NCI-H1105 treated with DMSO at 0.1 percent for 48 hours (cell line): ENCODE measurements at places on chromosomes 6 and 20.

DNA sequence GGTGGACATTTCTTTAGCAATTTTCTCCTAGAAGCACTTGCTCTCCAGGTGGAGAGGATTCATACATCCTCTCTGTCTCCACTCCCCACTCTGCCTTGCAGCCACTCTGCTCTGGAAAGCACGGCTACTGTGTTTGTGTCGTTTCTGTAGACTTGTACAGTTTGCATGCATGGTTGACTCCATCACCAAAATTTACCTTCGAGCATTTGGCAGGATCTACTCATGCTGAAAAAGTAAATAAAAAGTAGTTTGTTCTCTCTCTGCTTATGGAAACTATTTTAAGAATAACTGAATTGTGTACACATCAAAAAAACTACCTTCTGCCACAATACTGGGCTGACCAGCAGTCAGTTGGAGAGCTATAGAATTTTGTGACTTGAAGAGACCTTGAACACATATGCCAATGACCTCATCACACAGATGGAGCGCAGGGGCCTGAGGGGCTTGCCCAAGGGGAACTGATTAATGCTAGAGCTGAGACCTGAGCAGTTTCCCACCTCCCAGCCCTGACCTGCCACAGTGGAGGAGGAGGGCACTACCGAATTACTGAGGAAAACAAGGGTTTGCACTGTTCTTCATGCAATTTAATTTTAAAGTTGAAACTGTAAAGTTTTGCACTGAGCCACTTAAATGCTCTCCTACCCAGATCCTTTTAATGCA, 33.7 kb upstream of the FOXQ1 start:
- no peak for DNase-seq

GRCh38 chr6:72651967-72652956, 30.4 kb downstream of the KCNQ5 start:
- no peak for DNase-seq

DNA sequence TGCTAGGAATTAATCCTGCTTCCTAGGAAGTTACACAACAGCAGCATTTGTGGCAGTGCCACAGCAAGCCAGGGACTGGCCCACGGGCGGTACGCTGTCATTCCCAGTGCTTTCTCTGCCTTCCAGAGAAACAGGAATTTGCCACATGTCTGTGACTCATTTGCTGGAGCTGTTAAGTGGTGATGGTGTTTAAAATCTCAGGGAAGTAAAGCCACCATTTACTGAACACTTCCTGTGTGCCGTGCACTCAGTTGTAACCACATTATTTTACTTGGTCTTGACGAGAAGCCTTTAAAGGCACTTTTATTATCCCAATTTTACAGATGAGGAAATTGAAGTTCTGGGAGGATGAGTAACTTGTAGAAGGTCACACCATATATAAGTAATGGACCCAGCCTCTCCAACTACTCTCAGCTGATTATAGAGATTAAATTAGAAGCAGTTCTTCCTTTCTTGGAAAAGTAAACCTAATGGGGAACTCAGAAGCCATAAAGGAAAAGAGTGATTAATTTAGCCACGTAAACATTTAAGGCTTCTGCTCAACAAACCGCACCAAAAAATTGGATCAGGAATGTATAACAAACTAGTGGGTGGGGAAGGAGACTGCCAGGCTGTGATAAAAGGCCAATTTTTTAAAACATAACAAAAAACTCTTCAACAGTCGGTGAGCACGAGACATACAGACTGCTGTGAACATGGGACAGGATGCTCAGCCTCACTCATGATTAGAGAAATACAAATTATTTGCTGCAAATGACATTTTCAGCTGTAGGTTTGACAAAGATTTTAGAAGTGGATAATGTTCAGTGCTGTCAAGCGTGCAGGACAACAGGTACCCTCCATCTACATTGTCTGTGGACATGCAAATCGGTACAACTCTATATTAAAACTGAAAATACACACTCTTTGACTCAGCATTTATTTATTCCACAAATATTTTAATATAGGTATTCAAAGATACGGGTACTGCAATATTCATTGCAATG, 311.2 kb downstream of the NRN1 start:
- DNase-seq, result no peak

DNA sequence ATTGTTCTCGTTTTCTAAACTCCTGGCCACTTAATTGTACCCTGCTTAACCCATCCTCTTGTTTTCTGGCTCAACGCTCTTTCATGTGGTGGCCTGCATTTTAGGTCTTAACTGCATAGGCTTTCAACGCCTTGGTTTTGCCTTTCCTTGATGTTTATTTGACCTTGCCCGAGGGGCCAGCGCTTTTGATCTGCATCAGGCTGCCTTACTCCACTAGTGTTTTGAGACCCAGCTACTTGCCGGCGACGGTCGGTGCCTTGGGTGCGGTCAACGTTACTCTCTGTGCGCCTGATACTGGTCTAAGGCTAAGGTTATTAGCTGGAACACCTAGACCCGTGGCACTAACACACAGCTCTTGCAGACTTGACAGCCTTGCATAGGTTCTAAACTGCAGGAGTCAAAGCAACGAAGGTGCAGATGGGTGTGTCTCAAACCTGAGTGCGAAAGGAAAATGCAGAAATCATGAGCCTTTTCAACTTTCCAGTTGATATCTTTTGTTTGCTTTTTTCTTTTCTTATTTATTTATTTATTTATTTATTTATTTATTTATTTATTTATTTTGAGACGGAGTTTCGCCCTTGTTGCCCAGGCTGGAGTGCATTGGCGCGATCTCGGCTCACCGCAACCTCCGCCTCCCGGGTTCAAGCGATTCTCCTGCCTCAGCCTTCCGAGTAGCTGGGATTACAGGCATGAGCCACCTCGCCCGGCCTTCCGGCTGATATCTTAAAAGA, 138.8 kb downstream of the HFE start:
- DNase-seq, result no peak

DNA sequence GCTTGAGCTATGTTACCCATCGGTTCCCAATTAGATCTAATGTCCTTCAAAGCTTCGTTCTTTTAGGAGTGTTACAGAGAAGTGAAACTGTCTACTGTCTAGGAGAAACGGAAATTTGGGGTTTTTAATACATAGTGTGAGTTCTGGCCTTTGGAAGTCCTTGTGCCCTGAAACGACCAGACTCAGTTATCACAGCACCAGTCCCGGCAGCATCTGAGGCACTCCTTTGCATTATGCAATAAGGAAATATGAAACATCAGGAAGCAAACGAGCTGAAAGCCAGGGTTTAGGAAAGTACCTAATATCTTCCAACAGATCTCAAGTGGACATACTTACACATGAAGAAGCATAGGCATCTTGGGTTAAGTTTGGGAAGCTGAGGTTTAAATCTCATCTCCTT, 61.8 kb upstream of the ADGRF1 start:
- no peak for DNase-seq
